ENCODE measurements at places on chromosomes 13 and 19.
A peak's percentile ranks its signal among the peaks of the same experiment; 100 is the strongest.

GRCh38 chr13:31919971-31920726, 111.4 kb upstream of the FRY start:
- DNase-seq, result peak; percentile 9

- peak; percentile 53 for DNase-seq
Observed at GRCh38 chr13:33547035-33547434, 261.5 kb upstream of the STARD13 start.

DNA sequence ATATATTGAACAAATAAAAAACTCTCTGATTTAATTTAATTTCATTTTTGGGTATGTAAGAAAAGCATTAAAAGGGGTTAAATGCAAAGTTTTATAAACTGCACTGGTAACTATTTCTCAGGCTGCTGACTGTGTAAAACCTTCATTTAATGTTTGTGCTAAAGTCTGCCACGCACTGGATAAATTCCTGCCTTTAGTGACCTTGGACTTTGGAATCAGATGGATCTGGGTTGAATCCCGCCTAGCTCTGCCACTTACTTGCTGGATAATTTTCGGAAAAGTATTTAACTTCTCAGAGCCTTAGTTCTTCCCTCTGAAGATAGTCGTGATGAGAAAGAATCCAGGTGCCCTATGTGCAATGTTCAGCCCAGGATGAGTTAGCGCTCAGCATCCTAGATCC, 58.6 kb downstream of the RASL11A start:
- no peak for DNase-seq

DNA sequence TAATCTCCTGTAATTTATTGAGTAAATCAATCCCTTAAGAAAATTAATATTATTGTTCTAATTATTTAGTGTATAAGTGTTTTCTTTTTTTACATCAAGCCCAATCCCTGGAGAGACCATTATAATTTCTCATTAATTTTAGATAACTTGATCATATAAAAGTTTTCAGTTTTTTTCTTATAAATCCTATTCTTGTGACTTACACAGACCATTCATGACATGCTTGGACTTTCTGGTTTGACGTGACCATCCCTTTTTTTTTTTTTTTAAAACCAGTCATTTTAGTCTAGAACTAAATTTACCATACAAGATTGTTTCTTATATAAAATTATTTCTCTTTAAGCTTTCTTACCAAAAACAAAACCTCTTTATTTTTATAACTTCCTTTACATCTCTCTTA, 5.4 kb upstream of the MTRF1 start:
- peak; percentile 6 for DNase-seq

DNA sequence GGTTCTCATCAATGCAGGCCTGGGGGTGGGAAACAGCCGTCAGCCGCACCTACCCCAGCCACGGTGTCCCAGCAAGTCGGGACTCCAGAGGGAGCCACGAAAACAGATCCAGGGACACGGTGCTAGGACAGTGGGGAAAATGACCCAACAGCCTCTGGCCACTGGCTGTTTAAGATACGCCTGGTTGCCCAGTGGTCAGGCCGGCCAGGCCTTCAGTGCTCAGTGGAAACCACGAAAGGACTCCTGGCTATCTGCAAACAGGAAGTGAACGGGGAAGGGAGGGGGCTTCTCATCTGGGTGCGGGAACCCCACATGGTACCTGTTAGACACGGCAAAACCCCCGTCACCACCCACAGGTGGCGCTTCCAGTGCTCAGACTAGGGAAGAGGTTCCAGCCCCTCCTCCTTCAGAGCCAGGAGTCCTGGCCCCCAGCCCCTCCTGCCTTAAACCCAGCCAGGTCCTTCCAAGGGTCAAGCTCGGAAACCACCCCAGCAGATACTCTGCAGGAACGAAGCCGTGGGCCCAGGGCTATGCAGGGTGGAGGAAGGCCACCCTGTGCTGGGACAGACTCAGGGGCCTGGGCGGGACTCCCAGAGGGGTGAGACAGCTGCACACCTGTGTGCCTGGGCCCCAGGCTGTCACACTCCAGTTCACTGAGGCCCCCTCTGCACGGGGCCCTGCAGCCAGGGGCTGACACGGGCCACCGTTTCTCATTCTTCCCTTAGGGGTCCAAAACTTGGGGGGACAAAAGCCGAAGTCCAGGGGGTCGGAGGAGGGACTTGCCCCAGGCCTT, 4.5 kb downstream of the PPP1R12C start:
- DNase-seq, result no peak

GRCh38 chr13:82698941-82699340, 1183.3 kb downstream of the SLITRK1 start:
- no peak for DNase-seq

DNA sequence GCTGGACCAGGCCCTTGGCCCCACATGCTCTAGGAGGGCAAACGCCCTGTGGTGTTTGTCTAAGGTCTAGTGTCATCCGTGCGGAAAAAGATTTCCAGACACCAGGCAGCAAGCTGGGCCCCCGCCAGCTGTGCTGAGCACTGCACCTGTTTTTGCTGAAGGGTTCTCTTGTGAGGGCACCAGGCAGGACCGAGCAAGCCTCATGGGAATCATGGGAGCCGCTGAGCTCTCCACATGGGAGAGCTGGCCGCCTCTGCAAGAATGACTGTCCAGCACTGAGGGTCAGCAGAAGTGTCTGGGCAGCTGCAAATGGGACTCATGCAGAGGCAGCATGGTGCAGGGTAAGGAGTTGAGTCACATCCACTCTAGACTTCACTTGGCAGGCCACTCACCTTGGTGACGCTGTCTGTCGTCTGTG, 12.0 kb downstream of the B3GNT8 start:
- DNase-seq, result peak; percentile 65

- peak; percentile 25 for DNase-seq
Observed at GRCh38 chr19:628168-628567, 5.2 kb downstream of the POLRMT start.

- peak; percentile 21 for DNase-seq
Observed at GRCh38 chr19:17411801-17412200, 6.4 kb upstream of the BST2 start.

Data from NCI-H69 (cell line).